ENCODE measurements at places on chromosomes 12 and 14.

DNA sequence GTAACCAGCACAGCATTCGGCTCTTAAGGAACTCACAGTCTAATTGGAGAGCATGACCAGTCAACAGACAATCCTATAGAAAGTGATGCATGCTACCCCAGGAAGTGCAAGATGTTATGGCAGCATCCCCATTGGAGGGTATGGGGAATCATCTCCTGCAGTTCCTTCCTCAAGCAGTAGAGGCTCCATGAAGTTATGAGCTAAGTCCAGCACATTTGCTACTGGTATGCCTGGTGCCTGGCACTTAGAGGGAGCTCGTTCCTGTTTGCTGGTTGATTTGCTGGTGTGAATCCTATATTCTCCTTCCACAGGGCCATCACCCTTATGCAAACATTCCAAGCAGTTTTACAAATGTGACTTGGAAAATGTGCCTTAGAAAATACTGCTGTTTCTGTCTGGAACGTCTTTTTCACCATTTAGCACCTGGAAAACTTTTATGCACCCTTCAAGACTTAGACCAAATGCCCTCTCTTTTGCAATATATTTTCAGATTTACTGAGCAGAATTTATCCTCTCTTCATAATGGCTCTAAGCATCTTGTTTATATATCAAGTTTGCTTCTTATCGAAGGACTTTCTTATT is 136.1 kb upstream of the WSCD2 start:
- DNase-seq, result peak; percentile 27

GRCh38 chr14:52011523-52011922 is 22.2 kb downstream of the RTRAF start:
- no peak for DNase-seq

- DNase-seq, result no peak
Measured at GRCh38 chr12:94841177-94841576, 162.3 kb downstream of the NDUFA12 start.

DNA sequence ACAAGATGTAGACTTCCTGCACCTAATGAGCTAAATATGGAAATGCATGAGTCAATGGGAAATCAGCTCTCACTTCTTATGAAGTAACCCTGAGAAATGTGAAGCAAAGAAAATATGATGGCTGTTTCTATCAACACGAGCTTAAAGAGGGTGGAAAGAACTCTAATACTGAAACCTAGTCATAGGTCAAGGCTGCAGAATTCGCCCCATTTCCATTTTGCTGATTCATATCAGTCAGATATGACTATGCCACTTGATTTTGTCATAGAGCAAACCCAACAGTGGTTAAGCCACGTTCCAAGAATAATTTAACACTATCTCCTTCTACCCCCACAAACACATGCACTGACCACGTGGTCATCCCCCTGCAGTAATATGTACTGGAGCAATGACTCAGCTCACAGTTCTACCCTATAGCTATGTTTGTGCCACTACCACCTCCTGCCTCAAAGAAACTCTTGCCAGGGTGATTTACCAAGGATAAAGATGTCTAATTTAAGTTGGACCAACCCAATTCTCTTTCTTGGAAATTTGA is 157.5 kb downstream of the TMTC3 start:
- peak; percentile 63 for DNase-seq

DNA sequence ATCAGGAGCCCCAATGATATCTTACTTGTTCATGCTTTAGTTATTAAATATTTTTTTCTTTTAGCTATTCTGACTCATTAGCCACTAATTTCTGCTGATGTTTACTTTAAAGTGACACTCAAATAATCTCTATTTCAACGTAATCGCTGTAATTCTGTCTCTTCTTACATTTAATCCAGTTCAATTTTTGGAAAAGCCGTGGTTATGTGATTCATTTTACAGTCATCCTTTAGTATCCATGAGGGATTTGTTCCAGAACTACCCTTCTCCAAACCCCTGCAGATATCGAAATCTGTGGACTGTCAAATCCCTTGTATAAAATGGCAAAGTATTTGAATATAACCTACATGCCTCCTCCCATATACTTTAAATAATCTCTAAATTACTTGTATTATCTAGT is 1103.4 kb downstream of the LRFN5 start:
- DNase-seq, result no peak

GRCh38 chr14:23137813-23138535 is 18.9 kb upstream of the CEBPE start:
- no peak for DNase-seq

DNA sequence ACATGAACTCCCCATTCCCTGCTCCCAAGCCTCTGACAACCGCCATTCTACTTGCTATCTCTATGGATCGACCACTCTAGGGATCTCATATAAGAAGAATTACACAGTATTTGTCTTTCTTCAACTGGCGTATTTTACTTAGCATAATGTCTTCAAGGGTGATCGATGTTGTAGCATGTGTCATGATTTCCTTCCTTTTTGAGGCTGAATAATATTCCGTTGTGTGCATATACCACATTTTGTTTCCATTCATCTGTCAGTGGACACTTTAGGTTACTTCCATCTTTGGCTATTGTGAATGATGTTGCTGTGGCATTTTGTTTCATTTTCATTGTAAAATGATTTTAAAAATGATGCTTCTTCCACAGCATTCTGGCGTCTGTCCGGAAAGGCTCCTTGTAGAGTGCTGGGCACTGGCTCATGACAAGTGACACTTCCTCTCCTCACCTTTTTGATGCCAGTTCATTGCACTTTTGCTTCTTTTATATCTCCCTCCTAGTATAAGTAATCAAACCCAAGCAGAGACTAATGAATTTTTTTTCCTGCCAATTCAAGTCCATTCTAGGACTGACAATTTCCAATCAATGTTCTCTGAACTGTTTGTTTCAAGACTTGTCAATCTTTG is 39.3 kb downstream of the SCN8A start:
- no peak for DNase-seq

- DNase-seq, result no peak
Measured at GRCh38 chr12:52524898-52525591, 4.9 kb upstream of the KRT5 start.

- peak; percentile 73 for DNase-seq
Measured at GRCh38 chr14:92785667-92786426, 8.3 kb upstream of the GOLGA5 start.

- DNase-seq, result peak; percentile 70
Measured at GRCh38 chr14:34843011-34843554, 32.1 kb downstream of the BAZ1A start.

- DNase-seq, result peak; percentile 27
Measured at GRCh38 chr12:63955831-63956666, 111.5 kb downstream of the SRGAP1 start.

DNA sequence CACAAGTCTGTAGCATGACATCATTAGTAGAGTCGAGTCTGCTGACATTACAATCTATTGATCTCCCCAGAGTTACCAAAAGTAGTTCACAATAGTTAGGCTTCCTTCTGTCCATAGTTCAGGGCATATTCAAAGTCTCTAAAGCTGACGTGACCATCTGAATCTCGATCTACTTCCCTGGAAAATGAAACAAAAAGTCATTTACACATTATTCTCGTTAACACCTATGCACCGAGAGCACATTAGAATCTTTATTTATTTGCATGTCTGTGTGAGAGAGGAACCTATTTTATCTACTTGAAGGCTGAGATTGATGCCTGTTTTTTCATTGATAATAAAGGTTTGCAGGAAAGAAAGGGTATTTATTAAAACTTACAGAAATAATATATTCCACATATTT is 157.4 kb downstream of the EFCAB11 start:
- no peak for DNase-seq

- no peak for DNase-seq
Measured at GRCh38 chr12:42385326-42385841, 59.4 kb downstream of the PPHLN1 start.

DNA sequence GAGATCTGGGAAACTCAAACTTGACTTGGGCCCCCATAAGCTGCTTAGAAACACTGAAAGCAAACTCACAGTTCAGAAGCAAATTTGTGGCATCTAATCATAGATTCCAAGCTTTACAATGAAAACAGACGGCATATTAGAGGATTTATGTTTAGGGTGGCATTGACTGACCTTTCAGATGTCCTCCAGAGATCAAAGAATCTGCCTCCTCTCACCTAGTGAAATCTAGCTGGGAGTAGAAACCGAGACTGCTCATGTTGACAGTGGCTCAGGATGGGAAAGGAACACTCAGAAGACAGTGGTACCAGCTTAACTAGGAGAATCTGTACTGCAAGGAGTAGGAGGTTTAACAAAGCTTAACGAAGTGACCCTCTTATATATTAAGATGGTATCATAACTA is 345.0 kb downstream of the GXYLT1 start:
- no peak for DNase-seq

DNA sequence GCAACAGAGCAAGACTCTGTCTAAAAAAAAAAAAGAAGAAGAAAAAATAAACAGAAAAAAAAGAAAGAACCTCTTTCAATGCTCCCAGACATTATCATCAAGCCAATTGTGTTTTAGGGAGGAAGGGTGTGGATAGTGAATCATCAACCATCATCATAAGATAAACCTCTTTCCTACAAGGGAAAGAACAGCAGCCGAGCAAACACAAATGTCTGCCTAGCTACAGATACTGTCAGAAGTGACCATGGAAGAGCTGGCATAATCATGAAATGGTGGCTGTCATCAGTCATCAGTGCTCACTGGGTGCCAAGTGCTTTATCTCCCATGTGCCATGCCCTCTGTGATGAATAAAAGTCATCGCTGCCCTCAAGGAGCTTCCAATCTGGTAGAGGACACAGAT is 46.6 kb downstream of the SLC17A8 start:
- DNase-seq, result no peak

DNA sequence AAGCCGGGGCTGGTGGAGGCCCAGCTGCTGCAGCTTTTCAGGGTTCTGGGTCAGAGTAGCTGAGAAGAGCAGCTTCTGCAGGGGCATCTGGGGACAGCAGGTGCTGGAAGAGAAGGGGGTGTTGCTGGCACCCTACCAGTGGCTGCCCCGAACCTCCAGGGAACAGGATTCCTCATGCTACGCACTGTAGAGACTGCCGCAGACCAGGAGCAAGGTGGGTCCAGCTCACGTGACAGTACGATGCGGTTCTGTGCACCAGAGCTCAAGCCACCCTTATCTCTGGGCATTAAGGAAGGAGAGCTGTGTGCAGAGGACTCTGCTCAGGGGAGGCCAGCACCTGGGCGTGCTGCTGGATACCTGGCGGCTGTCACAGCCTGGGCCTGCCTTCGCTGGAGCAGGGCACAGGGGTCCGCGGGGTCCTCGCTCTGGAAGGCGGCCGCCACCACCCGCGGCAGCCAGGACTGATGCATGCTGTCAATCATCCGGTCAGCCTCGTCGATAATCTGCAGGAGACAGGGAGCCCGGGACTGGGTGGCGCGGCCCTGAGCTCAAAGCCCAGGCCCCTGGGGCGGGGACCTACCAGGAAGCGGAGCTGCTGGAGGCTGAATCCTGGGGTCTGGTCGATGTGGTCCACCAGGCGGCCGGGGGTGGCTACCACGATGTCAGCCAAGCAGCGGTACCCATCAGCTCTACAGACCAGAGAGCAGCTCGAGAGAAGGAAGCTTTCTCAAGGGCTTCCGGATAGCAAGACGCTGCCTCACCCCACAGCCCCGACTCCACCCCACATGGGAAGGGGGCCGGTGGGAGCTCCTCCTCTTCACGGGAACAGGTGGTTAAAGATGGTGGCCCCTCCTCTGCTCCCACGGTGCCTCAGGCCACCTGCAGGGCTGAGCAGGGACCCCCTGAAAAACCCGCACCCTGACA is 2.9 kb downstream of the DDX51 start:
- no peak for DNase-seq

- DNase-seq, result no peak
Measured at GRCh38 chr14:74308695-74309094, 6.0 kb upstream of the ABCD4 start.

- no peak for DNase-seq
Measured at GRCh38 chr14:97297100-97297499, 499.9 kb downstream of the VRK1 start.

DNA sequence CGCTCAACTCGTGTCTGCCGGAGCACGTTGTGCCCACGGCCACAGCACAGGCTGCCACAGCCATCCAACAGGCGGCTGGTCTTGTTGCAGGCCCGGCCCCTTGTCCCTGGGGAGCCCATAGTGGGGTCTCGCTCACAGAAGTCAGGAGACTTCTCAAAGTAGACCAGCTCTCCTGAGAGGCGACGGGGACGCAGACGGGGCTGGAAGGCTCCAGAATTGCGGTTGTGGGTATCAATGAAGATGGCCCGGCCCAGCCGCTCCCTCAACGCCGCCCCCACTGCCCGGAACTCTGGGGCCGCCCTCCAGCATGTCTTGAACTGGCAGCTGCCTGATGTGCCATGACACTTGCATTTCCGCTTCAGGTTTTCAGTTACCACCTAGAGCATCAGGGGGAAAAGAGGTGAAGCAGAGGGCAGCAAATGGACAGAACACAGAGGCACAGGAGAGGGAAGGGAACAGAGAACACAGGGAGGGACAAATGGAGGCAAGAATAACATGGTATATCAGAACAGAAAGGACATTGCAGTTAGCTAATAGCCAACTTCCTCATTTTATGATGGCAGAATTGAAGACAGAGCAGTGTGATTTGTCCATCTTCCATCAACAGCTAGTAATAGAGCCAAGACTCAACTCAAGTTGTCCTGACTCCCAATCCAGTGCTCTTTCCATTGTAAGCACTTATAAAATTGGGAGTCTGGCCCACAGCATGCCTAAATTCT is 5.2 kb downstream of the WNT10B start:
- no peak for DNase-seq

DNA sequence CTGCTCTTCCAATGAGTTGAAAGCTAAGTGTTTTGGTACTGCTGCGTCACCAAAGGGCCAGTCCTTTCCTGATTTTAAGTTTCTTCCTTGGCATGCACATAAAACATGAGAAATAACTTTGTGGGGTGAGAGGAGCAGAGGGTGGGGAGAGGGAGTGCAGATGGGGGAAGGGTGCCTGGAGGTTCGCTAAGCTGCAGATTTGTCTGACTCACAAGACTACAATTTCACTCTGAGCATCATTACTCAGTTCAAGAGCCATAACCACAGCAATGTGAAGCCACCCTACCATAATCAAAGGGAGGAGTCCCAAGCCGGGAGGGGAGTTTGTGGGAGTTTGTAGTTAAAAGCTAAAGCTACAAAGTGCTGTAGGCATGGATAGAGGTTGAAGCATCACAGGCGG is 136.1 kb downstream of the ANO2 start:
- peak; percentile 86 for DNase-seq

Data from GM03348 (cell line).